ENCODE measurements at places on chromosomes 4 and X.

GRCh38 chr4:106628586-106629267 is 260.1 kb upstream of the GIMD1 start:
- no peak for DNase-seq

- no peak for DNase-seq
Measured at GRCh38 chr4:127240764-127241105, 392.0 kb upstream of the INTU start.

- no peak for DNase-seq
Measured at GRCh38 chr4:83618431-83618830, 82.5 kb downstream of the GPAT3 start.

GRCh38 chr4:183873409-183874185 is 31.5 kb upstream of the STOX2 start:
- DNase-seq: no peak

GRCh38 chrX:119706616-119707015 is 13.6 kb upstream of the SEPTIN6 start:
- no peak for DNase-seq

GRCh38 chr4:72169861-72170260 is 138.1 kb downstream of the NPFFR2 start:
- no peak for DNase-seq

DNA sequence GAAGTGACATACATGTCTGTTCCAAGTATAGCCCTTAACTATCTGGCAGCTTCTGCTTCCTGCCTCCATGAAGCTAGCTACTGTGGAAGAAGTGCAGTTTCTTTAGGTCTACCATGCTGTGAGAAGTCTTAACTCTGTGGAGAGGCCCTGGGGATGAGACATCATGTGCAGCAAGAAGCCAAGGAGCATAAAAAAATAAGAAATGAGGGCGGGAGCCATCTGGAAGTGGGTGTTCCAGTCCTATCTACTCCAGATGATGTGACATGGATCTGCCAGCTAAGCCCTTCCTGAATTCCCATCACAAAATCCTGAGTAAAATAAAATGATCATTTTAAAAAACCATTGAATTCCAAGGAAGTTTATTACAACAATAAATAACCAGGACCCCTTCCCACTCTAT is 87.9 kb upstream of the TBC1D9 start:
- no peak for DNase-seq

DNA sequence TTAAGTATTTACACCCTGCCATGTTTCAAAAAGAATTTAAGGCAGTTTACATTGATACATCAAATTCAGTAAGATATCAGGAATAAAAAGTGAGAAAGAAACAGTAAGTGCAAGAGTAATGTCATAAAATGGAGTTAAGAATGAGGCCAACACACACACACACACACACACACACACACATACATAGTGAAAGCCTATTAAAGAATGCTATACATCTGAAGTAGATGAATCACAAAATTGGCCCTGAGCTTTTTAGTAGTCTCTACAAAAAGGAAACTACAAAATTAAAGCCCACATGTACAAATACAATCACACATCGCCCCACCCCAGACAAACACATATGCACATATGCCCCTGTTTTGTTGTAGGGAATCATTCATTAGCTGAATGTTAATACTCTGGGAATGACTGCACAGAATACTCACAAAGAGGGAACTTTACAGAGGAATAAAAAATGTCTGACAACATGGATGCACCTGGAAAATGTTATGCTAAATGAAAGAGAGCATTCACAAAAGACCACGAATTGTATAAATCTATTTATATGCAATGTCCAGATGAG is 428.8 kb downstream of the IL15 start:
- DNase-seq: no peak

DNA sequence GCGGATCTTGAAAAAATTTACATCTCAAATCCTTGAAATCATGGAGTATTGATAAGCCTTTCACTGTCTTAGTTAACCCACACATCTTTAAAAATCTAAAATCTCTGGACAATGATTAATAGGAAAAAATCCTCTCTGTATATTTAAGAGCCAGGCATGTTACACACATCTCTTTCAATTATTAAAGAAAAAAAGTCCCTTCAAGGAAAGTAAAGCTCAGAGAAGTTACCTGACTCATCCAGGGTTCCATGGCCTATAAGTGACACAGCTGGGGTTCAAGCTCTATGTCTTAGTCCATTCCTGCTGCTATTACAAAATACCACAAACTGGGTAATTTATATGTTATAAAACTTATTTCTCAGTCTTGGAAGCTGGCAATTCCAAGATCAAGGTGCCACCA is 14.2 kb upstream of the FGF16 start:
- DNase-seq: no peak

Measured in OCI-M1 (cell line).